Stimulated activated CD4-positive, alpha-beta T cell treated with anti-CD3 and anti-CD28 coated beads, Interleukin-4, amount 100 ng/mL, for 4 hours (primary cell): ENCODE measurements at places on chromosomes 5 and 9.

- no peak for DNase-seq
Measured at GRCh38 chr9:136007934-136008692, 46.9 kb upstream of the UBAC1 start.

GRCh38 chr9:124780060-124780756, 3.3 kb downstream of the OLFML2A start:
- DNase-seq, result no peak

DNA sequence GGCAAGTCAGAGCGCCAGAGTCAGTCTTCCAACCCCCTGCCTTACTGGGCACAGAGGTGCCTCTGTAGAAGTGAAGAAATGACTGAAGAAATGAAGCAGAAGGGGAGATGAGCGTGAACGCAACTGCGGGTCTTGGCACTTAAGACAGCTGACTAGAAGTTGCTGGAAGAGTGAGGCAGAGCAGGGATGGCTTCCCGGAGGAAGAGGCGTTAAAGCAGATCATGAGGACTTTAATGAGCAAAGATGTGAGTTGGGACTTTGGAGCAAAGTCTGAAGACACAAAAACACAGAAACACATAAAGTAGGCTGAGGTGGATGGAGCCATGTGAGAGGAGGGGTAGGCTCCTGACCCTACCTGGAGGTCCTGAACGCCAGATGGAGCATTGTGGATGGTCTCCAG, 7.2 kb downstream of the AQP3 start:
- no peak for DNase-seq

GRCh38 chr9:87725900-87726709, at the start of gene CTSL:
Gene CTSL, plus strand, starts transcription at chr9:87726119. Its CDS starts 1,485 bp downstream, at chr9:87727604.
- peak; percentile 69 for DNase-seq

DNA sequence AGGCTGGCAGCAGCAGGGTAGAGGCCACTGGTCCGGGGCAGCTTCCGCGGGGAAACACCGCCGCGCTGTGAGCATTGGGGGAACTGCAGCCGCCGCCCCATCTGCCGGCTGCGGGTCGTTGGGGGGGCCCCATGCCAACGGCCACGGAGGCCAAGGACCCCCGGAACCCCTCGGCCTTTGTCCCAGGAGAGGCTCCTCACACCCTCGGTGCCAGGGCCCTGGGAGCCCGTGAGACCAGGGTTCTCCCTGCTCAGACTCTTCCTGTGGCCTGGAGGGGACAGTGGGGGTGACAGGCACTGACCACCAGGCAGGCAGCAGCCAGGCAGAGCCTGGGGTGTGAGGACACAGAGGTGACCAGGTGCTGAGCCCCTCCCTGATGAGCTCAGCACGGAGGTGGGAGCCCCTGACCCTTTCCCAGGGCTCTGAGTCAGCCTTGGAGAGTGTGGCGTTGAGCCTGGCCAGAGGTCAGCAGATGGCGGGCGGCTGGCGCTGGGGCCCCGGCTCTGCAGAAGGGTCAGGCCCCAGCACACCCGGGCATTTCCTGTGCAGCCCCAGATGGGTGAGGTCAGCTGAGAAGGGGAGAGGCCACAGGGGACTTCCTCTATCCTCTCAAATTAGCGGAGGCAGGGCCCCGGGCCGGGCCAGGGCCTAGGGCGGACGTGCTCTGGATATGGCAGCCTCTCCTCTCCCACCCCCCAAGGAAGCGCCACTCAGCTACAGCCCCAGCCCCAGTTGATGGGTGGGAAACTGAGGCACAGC, 17.9 kb upstream of the EGFL7 start:
- DNase-seq, result no peak

GRCh38 chr9:86730163-86730928, 217.0 kb downstream of the GAS1 start:
- DNase-seq, result no peak

GRCh38 chr5:74519161-74519571, 121.4 kb downstream of the ENC1 start:
- no peak for DNase-seq

DNA sequence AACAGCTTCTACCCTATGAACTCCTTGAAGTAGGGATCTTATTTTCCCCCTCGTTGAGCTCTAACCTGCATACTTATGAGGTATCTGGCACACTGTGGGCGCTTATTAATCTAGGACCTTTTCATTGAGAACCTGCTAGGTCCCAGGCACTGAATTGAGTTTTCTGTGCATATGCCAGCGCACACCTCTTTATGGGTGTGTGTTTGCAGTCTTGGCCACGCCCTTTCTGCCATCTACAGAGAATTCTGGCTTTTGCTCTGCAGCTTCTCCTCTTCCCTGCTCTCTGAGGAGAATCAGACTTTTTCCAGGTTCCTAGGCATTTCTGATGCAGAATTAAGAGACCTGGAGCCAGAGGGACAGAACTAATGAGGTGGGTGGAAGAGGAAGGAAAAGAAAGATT, 25.4 kb upstream of the SSBP2 start:
- DNase-seq, result no peak

GRCh38 chr9:14434158-14434504, 120.2 kb upstream of the NFIB start:
- DNase-seq, result no peak

- DNase-seq, result no peak
Measured at GRCh38 chr5:169670769-169671525, 33.9 kb downstream of the DOCK2 start.

DNA sequence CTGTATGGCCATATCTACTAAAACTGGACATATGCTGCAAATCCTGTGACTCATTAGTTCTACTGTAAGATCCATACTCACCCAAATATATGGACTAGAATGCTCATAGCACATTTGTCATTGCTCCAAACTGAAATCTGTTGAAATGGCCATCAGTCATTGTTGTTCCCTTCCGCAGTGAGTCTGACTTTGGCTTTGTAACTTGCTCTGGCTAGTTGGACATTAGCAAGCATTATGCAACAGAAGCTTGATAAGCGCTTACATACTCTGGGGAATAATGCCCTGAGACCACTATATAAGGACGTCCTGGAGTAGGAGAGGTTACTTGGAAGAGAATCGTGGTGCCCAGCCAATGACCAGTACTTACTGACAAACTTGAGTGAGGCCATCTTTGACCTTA, 9.0 kb downstream of the KIAA1958 start:
- DNase-seq, result no peak

GRCh38 chr5:66012271-66012670, 85.9 kb downstream of the ERBIN start:
- no peak for DNase-seq

GRCh38 chr9:120396418-120396817, 183.5 kb downstream of the CDK5RAP2 start:
- no peak for DNase-seq

DNA sequence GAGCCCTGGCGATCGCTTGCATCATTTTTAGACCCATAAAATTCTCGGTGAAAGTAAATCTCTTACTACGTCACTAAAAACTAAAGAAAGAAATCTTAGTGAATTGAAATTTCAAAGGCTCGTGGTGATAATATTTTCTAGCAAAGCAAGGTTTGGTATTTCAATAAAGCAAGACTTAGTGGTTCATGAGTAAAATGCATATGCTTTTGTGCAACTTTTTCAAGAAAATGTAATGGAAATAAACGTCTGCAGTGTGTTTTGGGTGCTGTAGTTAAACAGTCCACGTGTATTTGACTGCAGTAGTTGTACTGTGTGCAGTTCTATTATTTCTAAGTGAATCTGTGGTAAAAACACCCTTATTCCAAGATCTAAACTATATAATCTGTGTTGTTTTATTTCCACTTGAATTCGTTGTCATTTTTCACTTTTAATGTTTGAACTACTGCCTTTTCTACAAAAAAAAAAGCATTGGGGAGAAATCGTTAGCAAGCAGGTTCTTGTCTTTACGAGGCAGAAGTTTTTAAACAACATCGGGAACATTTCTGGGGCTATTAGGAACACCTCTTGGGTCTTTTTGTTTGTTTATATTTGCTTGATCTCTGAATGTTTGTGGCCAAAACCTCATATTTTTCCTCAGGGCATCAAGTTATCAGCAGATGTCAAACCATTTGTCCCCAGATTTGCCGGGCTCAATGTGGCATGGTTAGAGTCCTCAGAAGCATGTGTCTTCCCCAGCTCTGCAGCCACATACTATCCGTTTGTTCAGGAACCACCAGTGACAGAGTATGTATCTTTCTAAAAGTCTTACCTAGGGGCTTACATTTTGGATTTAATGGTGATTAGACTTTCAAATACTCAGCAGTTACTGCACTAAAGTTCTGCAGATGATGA, 960 bp downstream of the SECISBP2 start:
- no peak for DNase-seq

GRCh38 chr5:113024076-113024697, 47.6 kb downstream of the DCP2 start:
- DNase-seq, result no peak

- no peak for DNase-seq
Measured at GRCh38 chr9:18071651-18072060, 402.3 kb upstream of the ADAMTSL1 start.

GRCh38 chr5:179153921-179154345, 93.8 kb downstream of the ZNF354C start:
- DNase-seq, result no peak

GRCh38 chr9:113617550-113617949, 154.0 kb downstream of the RGS3 start:
- DNase-seq, result no peak

DNA sequence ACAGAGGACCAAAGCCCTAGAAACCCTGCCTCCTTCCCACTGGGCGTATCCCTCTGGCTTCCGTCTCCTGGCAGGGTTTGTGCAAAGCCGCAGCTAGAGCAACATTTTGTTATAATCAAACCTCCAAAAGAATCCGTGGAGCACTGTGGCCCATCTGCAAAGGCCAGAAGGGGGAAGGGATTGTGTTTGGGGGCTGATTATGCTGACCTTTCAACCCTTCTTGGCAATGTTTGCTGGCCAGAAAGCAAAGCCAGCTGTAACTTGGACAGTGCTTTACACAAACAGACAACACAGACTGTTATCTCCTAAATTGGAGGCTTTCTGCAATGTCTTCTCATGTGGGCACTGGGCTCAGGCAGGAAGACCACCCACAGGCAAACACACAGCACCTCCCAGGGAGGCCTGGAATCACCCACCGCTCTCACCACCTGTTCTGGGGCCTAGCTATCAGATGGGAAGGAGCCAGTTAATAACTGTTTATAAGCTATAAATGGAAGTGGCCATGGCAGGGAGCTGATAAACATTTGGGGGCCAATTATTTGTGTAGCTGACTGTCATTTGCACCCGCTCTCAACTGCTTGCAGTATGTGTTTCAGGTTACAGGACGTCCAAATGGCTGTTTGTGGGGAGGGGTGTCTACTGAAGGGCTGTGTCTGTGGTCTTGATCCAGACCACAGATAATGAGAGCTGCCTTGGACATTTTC, 121.6 kb upstream of the ERCC6L2 start:
- DNase-seq, result no peak

DNA sequence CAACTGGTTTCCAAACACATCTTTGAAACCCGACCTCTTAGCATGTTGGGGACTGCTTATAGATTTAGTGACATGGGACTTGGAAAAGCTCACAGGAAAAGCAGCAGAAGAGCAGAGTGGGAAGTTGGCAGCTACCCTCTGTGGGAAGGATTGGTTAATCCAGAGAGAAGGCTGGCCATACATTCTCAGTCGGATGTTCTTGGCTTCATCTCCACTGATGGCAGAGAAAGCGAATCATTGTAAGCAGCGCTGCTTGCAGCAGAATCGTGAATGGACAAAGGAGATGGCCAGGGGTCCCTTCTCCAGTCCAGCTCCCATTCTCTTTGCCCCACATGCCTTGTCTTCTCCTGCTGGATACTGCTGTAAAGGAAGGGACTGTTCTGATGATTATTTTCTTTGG, 62.7 kb downstream of the MEGF10 start:
- no peak for DNase-seq

GRCh38 chr9:72211047-72211446, 61.8 kb downstream of the GDA start:
- no peak for DNase-seq

DNA sequence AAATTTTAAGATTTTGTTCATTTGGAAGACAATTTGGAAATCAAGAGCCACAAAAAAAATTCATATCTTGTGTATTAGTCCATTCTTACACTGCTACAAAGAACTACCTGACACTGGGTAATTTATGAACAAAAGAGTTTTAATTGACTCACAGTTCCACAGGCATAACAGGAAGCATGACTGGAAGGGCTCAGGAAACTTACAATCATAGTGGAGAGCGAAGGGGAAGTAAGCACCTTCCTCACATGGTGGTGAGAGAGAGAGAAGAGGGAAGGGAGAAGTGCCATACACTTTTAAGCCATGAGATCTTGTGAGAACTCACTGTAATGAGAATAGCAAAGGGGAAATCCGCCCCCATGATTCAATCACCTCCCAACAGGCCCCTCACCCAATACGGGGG, 274.4 kb downstream of the KCNN2 start:
- DNase-seq, result no peak

GRCh38 chr5:145500710-145501109, 334.4 kb downstream of the PRELID2 start:
- no peak for DNase-seq

GRCh38 chr5:178441486-178442270, 148.5 kb downstream of the COL23A1 start:
- DNase-seq, result no peak

DNA sequence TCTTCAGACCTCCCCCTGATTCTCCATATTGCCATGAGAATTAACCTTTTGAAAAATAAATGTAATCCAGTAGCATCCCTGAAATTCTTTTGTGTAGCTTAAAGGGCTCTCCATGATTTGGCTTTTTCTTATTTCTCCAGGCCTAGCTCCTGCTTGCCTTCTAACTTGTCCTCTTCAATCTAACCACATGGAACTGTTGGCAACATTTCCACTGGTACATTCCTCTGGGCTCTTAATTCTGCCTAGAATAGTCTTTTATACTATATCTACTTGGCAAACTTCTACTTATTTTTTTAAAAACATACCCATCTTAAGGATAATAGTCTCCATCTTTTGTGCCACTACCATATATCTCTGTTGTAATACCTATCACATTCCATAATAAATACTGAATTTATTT, 54.1 kb downstream of the GNG10 start:
- DNase-seq, result no peak

- DNase-seq, result no peak
Measured at GRCh38 chr5:3035452-3035851, 284.0 kb upstream of the IRX2 start.

GRCh38 chr5:127886081-127886480, 182.9 kb downstream of the CCDC192 start:
- no peak for DNase-seq
